NCI-H146 (cell line): ENCODE measurements at places on chromosomes 13 and 19.

GRCh38 chr13:41568972-41569351 is 111.6 kb downstream of the RGCC start:
- DNase-seq = no peak

- DNase-seq = no peak
Measured at GRCh38 chr13:79386125-79386826, 19.8 kb downstream of the RBM26 start.

- no peak for DNase-seq
Measured at GRCh38 chr19:48879025-48879637, 6.9 kb downstream of the PPP1R15A start.

DNA sequence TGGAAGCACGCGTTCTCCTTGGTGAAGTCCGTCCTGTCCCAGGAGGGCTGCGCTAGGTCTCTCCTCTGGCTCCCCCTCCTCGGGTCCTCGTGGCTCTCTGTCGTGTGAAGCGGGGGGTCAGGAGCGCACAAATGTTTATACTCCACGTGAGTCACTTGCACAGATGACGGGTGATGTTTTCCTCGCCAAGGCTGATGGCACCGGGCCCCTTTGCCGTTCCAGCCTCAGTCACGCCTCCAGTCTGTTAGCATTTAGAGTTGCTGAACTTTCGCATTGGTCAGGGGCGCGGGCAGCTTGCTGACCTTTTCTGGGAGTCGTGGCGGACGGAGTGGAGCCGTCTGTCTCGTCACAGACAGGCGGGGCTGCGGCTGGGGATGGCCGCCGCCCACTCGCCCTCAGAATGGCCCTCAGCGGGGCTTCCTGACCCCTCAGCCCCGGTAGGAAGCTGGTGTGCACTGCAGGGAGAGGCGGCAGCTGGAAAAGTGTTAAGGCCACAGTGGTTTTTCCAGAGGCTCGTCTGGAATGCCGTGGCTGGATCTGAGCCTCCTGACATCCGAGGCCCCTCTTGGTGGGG is 13.7 kb downstream of the KLHL26 start:
- no peak for DNase-seq

- peak; percentile 60 for DNase-seq
Measured at GRCh38 chr13:101416181-101417042, at the start of gene NALCN. NALCN (minus strand) TSS chr13:101416508; CDS start chr13:101399126, 17,382 bp downstream.

DNA sequence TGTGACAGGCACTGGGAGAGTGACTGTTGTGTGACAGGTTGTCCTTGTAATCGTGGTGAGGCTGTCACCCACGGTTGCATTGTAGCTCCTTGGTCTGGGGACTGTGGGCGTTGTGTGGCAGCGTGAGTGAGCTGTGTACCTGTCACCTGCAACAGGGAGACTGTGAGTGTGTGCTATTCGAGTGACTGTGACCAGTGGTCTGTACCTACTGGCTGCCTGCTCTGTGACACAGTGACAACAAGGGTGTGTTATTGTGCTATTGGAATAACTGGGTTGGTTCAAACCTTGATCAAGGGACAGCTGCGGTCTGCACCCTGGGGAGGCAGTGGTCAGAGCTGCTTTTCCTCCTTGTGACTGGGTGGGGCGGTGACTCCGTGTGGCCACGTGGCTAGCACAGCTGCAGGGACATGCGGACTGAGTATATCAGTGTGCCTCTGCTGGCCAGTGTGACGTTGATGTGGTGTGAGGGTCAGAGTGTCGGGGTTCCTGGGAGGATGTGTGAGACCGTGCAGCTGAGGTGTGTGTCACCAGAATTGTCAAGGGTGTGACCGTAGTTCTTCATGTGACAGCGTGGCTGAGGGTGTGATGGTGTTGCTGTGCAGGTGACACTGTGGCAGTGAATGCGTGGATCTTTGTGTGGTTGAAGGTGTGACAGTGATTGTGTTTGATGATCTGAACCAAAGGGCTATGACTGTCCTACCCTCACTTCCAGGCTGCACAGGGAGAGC is 10.1 kb upstream of the NFIX start:
- DNase-seq = peak; percentile 78

- no peak for DNase-seq
Measured at GRCh38 chr19:8615813-8616596, 5.5 kb upstream of the ADAMTS10 start.

DNA sequence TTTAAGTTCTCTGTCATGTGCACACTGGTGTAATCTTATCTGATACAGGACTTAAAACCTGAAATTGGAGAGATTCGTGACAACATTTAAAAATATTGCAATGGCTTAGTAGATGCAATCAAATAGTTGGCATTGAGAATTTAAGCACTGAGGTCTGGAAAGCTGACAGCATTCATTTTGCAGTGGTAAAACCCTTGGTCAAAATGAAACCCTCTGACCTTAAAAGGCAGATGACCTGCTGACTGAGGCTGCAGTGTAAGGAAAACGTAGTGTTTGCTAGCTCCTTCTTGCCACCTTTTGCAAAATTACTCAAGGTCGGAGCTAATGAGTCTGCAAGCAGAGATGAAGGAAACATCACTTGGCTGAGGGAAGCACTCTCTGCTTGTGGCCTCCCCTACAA is 150.6 kb downstream of the KCTD12 start:
- DNase-seq = no peak

DNA sequence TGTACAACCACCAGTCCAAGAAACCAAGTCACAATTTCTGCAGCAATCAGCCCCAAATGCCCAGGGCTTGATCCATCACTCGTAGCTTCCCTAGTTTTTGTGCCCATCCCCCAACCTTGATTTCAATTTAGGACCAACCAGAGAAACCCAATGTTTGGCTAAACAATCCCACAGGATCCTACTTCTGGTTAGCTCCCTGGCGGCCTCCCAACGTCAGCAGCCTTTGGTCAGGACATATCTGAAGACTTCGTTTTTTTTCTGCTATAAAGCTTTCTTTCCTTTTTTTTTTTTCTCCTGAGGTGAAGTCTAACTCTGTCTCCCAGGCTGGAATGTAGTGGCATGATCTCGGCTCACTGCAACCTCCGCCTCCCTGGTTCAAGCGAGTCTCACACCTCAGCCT is 7.7 kb downstream of the DPRX start:
- DNase-seq = no peak

DNA sequence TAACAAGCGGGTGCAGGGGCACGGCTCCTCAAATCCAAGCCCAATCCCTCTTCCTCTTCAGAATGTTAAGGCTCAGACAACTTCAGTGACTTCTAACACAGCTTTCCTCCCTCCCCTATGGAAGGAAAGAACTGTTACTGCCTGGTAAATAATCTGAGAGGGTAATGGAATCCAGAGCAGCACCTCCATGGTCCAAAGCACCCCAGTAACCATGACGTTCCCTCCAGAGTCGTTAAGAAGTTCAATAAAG is 969 bp downstream of the AKT2 start:
- DNase-seq = no peak

GRCh38 chr19:5553892-5554291 is 13.9 kb downstream of the TINCR start:
- no peak for DNase-seq

GRCh38 chr19:14463747-14464146 is 11.4 kb downstream of the PTGER1 start:
- DNase-seq = no peak

DNA sequence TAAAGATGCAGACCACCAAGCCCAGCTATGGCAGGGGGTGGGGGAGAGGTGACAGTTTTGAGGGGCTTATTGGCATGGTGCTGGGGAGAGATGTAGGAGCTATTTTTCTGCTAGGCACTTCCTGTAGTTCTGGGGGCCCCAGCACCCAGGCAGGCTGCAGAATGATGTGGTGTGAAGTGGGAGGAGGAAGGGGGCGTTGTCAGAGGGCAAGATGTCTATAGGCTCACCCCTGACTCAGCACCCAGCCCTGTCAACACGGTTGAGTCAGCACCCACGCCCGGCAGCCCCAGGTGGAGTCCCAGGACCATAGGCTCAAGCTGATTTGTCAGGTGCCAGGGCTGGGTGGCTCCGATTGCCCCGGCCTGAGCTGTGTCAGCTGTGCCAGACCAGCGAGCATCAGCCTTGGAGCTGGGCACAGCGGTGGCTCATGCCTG is 5.8 kb downstream of the KLF2 start:
- DNase-seq = no peak

DNA sequence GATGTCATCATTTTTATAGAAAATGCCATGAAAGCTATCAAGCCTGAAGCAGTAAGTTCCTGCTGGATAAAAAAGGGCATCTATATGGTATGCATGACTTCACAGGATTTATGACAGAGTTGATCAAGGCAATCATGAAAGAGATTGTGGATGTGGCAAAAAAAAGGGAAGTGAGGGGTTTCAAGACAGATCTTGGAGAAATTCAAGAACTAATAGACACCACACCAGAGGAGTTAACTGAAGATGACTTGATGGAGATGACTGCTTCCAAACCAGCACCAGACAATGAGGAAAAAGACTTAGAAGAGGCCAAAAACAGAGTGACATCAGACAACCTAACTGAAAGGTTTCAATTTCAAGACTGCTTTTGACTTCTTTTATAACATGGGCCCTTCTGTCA is 691.1 kb upstream of the SLC10A2 start:
- no peak for DNase-seq

- peak; percentile 32 for DNase-seq
Measured at GRCh38 chr19:43662487-43662886, 7.5 kb downstream of the PLAUR start.

- DNase-seq = no peak
Measured at GRCh38 chr13:33345842-33346241, 60.3 kb upstream of the STARD13 start.

- DNase-seq = no peak
Measured at GRCh38 chr13:96617528-96617927, 376.7 kb downstream of the OXGR1 start.

DNA sequence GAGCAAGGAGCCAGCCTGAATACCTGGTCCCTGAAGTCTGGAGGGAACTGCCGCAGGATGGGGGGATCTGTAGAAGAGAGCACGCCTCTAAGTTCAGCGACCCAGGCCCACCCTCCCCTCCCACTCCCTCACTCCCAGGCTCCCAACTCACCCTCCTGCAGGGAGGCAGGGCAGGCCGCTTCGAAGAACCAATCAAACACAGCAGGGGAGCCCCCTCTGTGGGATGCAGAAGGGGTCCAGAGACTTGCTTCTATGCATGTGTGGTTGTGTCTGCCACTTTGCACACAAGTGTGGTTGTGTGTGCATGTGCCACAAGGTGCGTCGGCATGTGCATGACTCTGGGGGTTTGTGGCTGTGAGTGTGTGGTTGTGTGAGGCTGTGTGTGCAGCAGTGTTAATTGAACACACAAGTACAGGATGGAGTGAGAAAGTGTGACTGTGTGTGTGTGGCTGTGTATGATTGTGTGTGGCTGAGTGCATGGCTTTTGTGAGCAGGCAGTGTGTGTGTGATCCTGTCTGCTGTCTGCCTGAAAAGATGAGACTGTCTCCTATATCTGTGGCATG is 1.7 kb downstream of the DENND1C start:
- DNase-seq = no peak

DNA sequence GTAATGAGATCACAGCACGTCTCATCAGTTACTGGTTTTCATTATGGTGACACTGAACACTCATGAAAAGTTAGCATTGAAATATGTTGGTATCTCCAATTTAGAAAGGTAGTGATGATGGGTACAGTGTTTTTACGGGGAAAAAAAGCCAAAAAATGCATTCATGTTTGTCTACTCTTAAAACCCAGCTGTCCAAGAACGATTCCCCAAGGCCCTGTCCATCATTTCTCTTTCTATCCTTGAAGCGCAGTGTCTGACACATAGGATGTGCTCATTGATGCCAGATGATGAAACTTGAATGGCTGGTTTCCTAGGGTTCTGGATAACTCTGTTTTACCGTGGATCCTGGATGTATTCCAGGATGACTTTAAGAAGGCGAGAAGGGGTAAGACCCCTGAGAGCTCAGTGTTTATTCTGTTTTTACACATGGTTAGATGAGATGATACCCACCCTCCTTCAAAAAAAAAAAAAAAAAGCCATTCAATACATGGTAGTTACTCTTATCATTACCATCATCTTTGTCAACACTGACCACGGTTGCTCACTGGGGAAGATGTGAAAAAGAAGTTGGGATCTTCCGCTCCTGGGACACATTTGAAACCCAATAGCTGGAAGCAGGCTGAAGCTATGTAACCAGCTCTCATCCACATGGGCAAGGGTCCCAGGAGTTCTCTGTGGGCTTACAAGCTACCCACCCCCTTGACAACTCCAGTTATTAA is 22.5 kb downstream of the SERP2 start:
- peak; percentile 44 for DNase-seq

DNA sequence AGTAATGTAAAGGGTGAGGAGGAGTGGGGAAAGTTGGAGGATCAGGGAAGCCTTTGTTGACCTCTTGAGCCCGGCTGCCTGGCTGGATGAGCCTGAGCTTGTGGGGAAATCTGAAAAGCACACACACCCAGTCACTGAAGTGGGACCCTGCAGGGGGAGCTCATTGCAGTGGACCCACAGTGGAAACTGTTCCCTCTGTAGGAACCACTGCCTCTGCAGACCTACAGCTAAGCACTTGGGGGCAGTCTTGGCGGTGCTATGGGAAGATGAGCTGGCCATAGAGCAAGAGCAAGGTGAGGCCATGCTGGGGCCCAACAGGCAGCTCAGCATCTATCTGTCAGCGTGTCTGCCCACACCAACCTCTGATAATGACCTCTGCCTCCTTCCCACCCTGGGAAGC is 294.8 kb downstream of the TSHZ3 start:
- no peak for DNase-seq

- no peak for DNase-seq
Measured at GRCh38 chr13:95073747-95074311, 227.4 kb downstream of the ABCC4 start.

- no peak for DNase-seq
Measured at GRCh38 chr13:73358606-73359095, 299.8 kb downstream of the KLF5 start.

- no peak for DNase-seq
Measured at GRCh38 chr13:94854688-94855087, 142.3 kb upstream of the SOX21 start.

GRCh38 chr13:113865427-113865826 is 1.6 kb upstream of the GAS6 start:
- DNase-seq = no peak

- DNase-seq = peak; percentile 85
Measured at GRCh38 chr13:112756511-112756966, 66.7 kb downstream of the ATP11A start.

GRCh38 chr13:28037399-28037798 is 48.9 kb upstream of the URAD start:
- DNase-seq = no peak

- peak; percentile 56 for DNase-seq
Measured at GRCh38 chr13:85508683-85509329, 290.4 kb downstream of the SLITRK6 start.

DNA sequence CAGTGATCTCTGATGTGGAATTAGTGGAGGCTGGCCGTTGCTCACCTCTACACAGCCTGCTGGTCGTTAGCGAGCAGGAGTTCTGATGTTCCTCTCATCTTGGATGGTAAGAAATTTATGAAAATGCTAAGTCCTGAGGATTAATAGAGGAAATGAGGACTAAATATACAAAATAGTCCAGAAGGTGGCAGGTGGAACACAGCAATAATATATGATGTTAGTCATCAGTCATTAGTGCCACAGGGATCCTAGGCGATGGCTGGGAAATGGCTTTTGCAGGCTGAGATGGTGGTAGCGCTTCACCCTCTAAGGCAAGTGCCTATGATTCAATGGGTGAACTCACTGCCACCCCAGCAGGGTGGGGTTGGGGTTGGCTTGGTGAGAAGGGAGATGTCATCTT is 338.6 kb upstream of the TMTC4 start:
- peak; percentile 3 for DNase-seq

- DNase-seq = peak; percentile 89
Measured at GRCh38 chr19:11421371-11422098, 2.4 kb upstream of the RGL3 start.
